ENCODE measurements at places on chromosomes 6 and 20. TPM values are rescaled to one million over a fixed set of nuclear protein-coding genes. Genes with fewer than 3 reads are reported as not detected.
A peak's percentile ranks its signal among the peaks of the same experiment; 100 is the strongest.

The TCF15 gene
- not detected for total RNA-seq

GRCh38 chr6:83546636-83547035 is 34.3 kb downstream of the PRSS35 start:
- DNase-seq = no peak

- no peak for DNase-seq
Observed at GRCh38 chr6:5486214-5486613, 224.9 kb downstream of the FARS2 start.

The GPANK1 gene
- 17.2 TPM for total RNA-seq

GRCh38 chr20:53243152-53243551 is 271.0 kb downstream of the TSHZ2 start:
- no peak for DNase-seq

The IL17A gene
- total RNA-seq = not detected

The HLA-DMA gene
- total RNA-seq = 12.1 TPM

The TREML1 gene
- not detected for total RNA-seq

GRCh38 chr6:79824202-79824601 is 123.2 kb downstream of the ELOVL4 start:
- peak; percentile 28 for DNase-seq

DNA sequence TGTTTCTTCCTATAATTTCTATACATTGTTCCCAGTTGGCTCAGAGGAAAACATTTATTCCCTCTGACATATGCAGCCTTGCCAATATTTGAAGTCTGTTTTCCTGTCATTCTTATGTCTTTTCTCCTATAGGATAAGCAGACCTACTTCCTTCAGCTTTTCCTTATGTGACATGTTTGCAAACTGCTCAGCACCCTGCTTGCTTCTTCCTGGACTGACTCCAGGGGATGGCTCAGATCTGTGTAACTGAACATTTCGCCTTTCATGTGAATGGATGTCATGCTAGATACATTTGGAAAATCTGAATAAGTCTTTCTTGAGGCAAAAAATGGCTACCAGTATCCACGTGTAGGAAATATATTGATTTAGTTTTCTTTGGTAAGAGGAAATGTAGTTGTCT is 113.2 kb downstream of the CARMIL1 start:
- no peak for DNase-seq

The MYL9 gene
- total RNA-seq = 25.4 TPM

The RAB32 gene
- total RNA-seq = 114 TPM

- DNase-seq = no peak
Observed at GRCh38 chr6:151705993-151706733, 101.3 kb upstream of the ESR1 start.

The C20orf144 gene
- total RNA-seq = under 0.01 TPM

The SLC22A7 gene
- not detected for total RNA-seq

- DNase-seq = no peak
Observed at GRCh38 chr6:151876122-151876521, 68.6 kb downstream of the ESR1 start.

GRCh38 chr6:142764311-142764710 is 180.7 kb downstream of the HIVEP2 start:
- DNase-seq = no peak

DNA sequence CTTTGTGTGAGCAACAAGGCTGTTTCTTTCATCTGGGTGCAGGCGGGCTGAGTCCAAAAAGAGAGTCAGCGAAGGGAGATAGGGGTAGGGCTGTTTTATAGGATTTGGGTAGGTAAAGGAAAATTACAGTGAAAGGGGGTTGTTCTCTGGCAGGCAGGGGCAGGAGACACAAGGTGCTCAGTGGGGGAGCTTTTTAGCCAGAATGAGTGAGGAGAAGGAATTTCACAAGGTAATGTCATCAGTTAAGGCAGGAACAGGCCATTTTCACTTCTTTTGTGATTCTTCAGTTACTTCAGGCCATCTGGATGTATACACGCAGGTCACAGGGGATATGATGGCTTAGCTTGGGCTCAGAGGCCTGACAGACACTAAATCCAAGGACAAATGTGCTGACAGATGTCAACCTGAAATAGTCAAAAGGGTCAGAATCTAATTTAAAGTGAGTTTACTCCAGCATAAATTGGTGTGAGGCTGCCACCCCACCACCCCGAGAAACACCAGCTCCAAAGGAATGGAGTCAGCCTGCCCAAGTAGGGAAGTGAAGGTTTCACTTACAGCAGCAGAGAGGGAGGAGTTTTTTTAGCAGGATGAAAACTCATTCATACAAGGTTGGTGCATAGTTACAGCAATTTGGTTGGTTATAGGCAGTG is 560.0 kb upstream of the CDH4 start:
- no peak for DNase-seq

The PDE10A gene
- total RNA-seq = under 0.01 TPM

The GSTA3 gene
- not detected for total RNA-seq

DNA sequence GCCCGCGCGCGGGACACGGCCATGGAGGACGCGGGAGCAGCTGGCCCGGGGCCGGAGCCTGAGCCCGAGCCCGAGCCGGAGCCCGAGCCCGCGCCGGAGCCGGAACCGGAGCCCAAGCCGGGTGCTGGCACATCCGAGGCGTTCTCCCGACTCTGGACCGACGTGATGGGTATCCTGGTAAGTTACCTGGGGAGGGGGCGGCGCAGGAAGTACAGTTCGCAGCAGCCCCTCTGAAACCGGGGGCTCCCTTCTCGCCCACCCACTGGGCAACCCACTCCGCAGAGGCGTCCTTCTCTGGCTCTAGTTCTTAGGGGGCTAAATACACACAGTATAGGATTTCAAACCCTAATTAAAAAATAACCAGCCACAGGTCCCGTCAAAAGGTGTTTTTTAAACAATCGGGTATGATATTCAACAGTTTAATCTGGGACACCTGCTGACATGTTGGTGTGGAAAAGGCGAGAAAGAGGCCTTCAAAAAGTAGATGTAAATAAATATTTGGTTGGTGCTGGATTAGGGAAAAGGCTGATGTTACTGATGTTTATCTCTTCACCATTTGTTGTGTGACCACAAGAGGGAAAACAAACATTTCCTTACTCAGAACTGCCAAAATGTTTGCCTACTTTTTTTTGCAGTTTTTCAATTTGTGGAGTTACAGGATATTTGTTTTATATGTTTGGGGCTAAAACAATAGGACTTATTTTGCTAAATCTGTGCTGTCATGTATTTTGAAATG is 577 bp downstream of the SASH1 start:
- DNase-seq = no peak

The BCAS1 gene
- total RNA-seq = under 0.01 TPM

The BPIFB1 gene
- not detected for total RNA-seq

The ELOVL2 gene
- 1.0 TPM for total RNA-seq

DNA sequence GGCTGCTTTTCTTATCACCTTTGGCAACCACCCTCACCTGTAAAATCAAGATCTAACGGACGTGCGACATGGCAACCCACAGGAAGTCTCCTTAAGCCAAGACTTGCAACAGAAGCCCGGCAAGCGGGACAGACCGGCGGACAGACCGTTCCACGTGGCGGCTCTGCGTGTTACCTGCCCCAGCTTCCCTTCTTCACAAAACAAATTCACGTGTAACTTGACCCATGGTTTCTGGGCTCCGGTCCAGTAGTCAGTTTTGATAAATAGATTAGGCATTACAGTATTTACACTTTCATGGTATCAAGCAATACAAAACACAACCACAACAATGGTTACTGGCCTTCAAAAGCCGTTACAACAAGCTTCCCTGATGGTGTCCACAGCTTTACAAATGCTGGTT is 133.8 kb downstream of the PRND start:
- DNase-seq = no peak

The STMND1 gene
- not detected for total RNA-seq

DNA sequence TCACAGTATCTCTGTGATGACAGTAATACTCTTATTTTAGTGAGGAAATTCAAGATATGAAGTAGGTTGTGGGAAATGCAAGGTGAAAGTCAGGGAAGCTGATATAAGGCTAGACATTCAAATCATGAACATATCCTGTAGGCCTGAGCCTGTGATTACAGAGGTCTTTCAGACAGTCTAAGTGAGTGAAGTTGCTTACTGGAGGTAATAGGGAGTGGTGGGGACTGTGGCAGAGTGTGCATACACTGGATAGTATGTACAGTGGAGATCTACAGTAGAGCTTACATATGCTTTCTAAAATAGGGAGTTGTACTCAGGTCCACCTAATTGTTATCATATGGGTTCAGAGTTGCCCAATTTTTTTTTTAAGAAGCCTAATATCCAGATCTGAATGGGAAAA is 3.1 kb downstream of the DHX35 start:
- DNase-seq = no peak

The PLTP gene
- total RNA-seq = 132 TPM

GRCh38 chr6:124870611-124871459 is 91.4 kb upstream of the RNF217 start:
- DNase-seq = peak; percentile 49

GRCh38 chr6:130964289-130964688 is 98.8 kb downstream of the EPB41L2 start:
- DNase-seq = no peak
